T-helper 1 cell (primary cell): ENCODE measurements at places on chromosomes 2 and 18.

- no peak for DNase-seq
Observed at GRCh38 chr18:77647472-77647871, 397.8 kb downstream of the GALR1 start.

GRCh38 chr18:3851159-3851558, 401.2 kb downstream of the TGIF1 start:
- DNase-seq, result no peak

- DNase-seq, result no peak
Observed at GRCh38 chr2:123864416-123864815, 160.7 kb upstream of the CNTNAP5 start.

GRCh38 chr2:38448692-38449410, 71.8 kb upstream of the ATL2 start:
- DNase-seq, result no peak

GRCh38 chr18:50816419-50817166, 3.2 kb downstream of the MRO start:
- no peak for DNase-seq

DNA sequence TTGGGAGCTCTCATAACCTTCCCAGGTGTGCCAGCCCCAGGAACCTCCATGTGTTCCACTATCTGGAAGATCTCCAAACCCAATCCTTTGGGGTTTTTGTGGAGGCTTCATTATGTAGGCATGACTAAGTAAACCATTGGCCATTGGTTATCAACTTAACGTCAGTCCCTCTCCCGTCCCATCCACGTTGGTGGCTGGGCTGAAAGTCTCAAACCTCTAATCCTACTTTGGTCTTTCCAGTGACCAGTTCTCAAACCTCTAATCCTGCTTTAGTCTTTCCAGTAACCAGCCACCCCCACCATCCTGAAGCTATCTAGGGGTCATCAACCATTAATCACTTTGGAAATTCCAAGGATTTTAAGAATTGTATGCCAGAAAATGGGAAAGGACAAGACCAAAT, 704.7 kb upstream of the TMEFF2 start:
- DNase-seq, result no peak

DNA sequence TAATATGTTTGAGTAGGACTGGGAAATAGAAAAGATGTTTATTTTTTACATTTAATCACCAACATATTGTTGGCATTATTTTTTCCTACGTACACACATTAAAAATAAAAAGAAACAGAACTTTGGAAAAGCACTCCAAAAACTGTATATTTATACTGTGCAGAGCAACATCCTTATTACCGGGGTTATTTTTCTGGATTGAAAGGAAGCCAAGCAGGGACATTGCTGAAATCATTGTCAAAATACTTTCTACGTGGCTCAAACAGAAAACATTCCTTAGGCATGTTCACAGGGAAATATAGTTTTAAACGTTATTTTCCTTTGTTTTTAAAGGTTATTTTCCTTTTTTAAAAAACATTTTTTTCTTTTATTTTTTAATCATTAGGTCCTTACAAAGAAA, 315.0 kb upstream of the SMIM21 start:
- no peak for DNase-seq

GRCh38 chr2:215439980-215440512, 4.2 kb upstream of the FN1 start:
- DNase-seq, result no peak

DNA sequence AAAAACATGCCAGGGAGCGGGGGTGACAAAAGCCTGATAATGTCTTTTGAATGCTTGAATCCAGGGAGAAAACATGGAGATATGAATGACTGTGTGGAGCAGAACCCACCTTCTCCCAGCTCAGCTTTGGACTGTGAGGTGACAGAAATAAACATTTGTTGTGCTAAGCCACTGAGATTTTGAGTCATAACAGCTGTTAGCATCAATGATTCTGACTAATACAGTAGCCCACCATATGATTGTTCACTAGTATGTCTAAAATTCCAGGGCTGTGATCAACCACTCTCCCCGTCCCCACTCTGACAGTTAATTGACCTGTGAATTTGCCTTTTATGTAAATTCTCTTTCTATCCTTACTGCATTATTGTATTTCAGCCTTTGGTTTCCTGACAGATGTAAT, 69.1 kb downstream of the PDK1 start:
- no peak for DNase-seq

GRCh38 chr2:226115102-226115831, 684.4 kb downstream of the IRS1 start:
- DNase-seq, result no peak

DNA sequence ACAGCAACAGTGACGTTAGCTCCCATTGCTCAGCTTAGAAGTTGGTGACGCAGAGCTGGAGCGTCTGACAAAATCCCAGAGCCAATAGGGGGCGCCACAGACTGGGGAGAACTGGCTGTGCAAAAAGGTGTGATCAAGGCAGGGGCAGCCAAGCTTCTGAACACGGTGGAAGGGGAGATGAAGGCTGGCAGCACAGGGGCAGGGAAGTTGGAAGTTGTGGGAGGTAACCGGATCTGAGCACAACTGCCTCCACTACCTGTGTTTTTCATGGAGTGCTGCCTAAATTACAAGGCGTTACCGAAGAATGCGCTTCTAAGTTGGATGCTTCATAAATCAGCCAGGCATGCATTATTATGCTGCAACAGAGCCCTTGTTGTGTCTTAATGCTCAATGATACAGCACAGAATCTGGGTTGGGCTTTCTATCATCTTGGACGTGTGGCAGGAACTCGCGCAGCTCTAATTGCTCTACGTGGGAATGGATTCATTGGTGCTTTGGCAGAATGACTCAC, 370.0 kb downstream of the SLC4A3 start:
- no peak for DNase-seq

- no peak for DNase-seq
Observed at GRCh38 chr18:24491927-24492834, 31.7 kb downstream of the HRH4 start.

- DNase-seq, result no peak
Observed at GRCh38 chr18:6877288-6877687, 147.8 kb downstream of the ARHGAP28 start.
